ENCODE measurements at places on chromosomes 13 and 19.

GRCh38 chr19:30227661-30228112 lies 144.5 kb upstream of the ZNF536 start:
- DNase-seq: no peak

DNA sequence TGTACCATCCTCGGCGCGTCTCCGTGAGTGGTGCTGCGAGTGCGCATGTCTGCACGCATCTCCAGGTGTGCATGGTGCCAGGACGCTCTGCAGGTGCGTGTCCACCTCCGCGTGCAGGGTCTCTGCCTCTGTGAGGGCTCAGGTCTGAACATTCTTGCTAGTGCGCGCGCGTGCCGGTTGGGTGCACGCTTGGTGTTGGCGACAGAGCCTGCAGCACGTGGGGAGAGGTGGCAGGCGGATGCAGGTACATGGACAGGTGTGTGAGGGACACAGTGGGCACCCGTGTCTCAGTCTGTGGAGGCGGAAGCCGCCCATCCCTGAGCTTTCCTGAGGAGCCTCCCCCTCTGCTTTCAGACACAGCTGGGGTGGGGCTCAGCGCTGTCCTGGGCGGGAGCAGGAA lies 4.9 kb upstream of the OR10H2 start:
- no peak for DNase-seq

DNA sequence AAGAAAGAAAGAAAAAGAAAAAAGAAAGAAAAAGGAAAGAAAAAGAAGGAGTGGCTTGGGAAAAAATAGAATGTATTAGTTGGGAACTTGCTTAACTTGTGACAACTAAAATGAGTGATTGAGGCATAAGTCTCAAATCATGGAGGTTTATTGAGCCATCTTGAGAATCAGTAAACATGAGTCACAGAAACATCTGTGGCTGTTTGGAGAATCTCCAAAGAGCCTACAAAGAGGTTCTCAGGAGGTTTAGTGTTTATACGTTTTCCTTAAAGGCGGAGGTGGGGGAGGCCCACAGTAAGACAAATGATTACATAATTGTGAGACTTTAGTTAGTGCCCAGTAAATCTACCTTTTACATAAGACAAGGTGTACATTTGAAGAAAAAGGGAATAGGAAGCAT lies 38.6 kb downstream of the WDR87 start:
- DNase-seq: no peak

DNA sequence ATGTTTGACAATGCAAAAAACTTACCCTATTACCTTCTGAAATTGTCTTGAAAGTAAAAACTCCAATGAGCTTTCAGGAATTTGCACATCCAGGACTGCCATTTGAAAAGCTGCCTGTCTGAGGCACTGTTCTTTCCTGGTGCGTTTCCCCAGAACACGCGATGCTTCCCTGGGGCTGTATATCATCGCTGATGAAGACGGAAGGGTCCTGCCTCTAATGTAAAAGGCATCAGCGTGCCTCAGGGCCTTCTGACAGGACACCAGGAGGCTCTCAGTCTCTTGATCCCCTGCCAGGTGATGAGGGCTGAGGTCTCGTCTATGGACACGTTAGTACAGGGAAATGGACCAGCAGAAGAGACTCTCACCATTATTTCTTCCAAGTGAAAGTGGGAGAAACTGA lies 296.8 kb downstream of the EFNB2 start:
- no peak for DNase-seq

- DNase-seq: no peak
Observed at GRCh38 chr19:517721-518597, 10.7 kb downstream of the TPGS1 start.

DNA sequence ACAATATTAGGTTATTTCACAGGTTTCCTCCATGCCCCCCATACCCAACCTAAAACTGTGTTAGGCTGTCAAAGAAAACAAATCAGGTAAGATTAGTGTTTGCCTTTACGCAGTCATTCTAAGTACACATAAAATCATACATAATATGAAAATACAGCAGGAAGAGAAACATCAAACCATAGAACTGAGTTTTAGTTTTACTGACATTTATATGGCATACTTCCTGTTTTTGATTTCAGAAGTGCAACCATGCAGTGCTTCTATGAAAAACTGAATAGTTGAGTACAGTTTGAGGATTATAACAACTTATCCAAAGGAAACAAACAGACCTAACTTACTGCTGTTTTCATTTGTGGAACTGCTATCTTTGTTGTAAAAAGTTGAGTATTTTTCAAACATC lies 91.3 kb downstream of the KCNRG start:
- DNase-seq: no peak

GRCh38 chr19:51735759-51736449 lies 12.1 kb upstream of the HAS1 start:
- no peak for DNase-seq

GRCh38 chr13:47216176-47216822 lies 319.4 kb upstream of the HTR2A start:
- DNase-seq: no peak

- DNase-seq: no peak
Observed at GRCh38 chr19:51740356-51740755, 11.3 kb downstream of the FPR1 start.

GRCh38 chr19:43743059-43743458 lies 11.7 kb downstream of the SMG9 start:
- DNase-seq: no peak

- no peak for DNase-seq
Observed at GRCh38 chr19:35776102-35776788, 881 bp downstream of the ARHGAP33 start.

- DNase-seq: no peak
Observed at GRCh38 chr19:57263244-57263741, 17.0 kb upstream of the ZNF460 start.

GRCh38 chr19:18649371-18650020 lies 12.7 kb downstream of the KLHL26 start:
- no peak for DNase-seq

GRCh38 chr19:38741670-38742069 lies 2.6 kb downstream of the CAPN12 start:
- no peak for DNase-seq

DNA sequence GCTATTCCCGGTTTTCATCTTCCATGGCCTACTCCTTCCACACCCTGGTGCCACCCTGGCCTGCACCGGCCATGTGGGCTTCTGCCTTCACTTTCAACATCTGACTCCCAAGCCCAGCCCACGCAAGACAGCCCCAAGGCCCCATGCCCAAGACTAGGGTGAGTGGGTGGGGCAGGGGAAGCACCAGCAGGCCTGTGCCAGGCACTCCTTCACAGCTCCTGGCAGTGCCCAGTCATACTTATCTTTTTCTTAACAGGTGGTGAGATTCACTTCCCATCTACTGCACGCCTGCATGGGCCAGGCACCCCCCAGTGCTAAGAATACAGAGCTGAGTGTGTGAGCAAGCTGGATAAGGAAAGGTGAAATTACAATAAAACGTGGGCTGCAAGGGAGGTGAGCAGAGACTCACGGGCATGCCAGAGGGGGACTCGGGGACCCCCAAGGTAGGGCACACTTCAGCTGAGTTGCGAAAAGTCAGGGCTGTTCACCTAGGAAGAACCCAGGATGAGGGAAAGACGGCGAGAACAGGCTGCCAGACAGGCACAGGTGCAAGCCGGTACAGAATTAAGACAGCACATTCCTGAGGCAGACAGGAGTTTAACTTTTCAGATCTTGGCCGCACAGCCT lies 55.7 kb downstream of the COL4A1 start:
- DNase-seq: no peak

GRCh38 chr13:58187881-58188280 lies 556.3 kb downstream of the PCDH17 start:
- DNase-seq: no peak

- peak; percentile 30 for DNase-seq
Observed at GRCh38 chr19:5369962-5370367, 29.4 kb upstream of the PTPRS start.

DNA sequence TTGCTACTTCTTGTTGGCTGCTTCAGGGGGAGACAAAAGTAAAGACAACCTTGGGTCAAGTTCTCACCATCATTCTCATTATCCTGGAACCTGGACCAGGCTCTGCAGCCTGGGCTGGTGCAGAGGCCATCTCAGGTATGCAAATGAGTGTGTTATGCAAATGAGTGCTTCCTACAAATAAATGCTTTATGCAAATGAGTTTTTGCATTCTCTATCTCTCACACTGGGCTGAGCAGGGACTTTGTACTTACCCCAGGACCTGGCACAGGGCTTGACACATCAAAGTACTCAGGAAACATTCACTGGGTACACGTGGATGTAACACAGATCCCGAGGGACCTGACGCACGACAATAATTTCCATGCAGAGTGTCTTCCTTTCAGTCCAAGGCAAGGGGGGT lies 103.0 kb downstream of the DNAJC15 start:
- no peak for DNase-seq

DNA sequence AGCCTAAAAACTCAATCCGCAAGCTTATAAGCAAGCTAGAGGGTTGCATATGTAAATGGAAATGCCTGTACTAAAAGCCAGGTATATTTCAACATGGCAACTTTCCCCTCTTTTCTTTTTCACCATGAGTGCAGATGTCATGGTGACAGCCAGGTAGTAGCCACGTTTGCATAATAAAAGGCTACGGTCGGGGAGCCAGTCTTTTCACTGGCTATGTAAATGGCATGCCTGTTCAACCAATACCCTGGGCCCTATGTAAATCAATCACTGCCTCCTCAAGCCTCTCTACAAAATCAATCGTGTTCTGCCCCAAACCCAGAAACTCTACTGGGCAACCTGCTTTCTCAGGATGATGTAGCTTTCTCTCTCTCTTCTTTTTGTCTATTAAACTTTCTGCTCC lies 87.4 kb downstream of the ZNF100 start:
- no peak for DNase-seq

DNA sequence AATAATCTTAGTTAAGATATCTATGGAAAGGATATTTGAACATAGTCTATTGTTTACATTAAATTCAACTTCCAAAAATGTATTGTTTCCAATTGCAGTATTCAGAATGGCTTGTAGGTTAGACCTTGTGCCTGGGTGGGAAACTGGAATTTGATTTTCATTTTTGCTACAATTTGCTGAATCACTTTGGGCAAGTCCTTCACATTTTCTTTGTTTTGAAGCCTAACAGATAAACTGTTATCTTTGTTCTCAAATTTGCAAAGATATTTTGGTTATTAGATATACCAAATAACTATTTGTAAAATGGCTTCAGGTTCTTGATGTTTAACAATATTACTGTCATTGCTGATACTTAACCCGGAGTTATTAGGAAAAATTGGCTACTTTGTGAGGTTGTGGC lies 82.6 kb downstream of the WDFY2 start:
- no peak for DNase-seq

- DNase-seq: no peak
Observed at GRCh38 chr13:76516013-76516412, 370.2 kb downstream of the KCTD12 start.

DNA sequence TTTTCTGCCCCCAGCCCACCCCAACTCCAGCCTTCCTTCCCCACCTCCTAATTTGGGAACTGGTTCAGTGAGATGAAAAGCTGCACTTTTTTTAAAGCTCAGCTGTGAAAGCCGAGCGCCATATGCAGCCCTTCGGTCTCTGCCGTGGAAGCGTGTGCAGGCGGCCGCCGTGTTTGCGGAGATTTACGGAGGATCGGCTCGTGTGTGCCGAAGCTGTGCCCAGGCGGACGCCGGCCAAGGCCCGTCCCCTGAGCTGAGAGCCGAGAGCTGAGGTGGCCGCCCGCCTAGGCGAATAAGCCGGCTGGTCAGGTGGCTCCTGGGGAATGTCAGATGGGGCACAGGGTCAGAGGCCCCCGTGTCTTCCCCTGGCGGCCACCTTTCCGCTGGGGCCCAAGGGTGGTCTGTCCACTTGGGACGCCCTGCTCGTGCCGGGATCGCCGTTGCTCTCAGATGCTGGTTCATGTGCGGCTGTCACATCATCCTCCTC lies 78.7 kb downstream of the ZNF536 start:
- no peak for DNase-seq

DNA sequence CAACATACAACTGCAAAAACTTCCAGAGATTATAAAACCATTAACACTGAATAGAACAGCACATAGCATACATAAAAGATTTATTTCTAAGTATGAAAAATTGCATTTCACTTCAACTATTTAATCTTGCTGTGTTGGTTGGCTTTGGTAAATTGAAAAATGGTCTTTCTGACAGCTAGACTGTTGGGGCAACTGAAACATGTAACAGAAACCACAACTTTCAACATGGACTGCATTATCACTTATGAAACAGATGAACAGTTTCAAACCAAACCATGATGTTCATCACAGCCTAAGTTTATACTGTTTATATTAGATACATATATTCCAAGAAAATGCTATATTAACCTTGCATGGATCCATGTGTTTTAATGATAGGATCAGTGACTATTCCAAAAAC lies 324.1 kb upstream of the PCDH9 start:
- DNase-seq: no peak

DNA sequence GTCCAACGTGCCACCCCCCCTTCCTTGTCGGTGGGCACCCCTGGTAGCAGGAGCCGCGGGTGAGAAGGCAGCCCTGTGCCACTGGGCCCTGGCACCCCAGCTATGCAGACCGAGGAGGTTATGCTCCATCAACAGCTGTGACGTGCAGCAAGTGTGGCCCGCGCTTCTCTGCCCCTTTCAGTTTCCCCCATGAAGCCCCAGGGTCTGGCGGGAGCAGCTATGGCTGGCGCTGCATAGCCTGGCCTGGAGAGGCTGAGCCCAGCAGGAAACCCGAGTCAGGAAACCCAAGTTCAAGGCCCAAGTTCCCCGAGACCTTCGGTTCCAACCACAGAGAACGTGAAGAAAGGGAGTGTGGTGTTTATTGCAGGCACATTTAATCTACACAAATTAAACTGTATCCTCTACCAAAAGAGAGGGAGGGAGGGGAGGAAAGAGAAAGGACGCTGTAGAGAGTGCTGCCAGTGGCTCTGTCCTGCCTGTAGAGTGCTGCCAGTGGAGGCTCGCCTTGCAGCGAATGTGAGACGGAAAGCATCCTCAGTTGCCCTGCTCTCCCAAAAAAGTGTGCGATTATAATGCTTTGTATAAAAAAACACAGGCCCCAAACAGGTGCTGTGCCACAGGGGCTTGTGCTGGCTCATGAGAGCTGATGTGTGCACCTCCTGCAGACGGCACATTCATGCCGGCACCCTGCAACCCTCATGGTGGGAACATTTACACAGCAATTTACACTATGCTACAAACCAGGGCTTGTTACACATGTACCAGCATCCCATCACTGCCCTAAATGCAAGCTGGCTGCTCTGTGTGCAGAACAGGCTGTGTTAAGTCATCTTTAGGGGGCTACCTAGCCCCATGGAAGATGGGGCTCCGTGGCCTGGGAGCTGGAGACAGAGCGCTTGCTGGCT lies 16.3 kb downstream of the POP4 start:
- no peak for DNase-seq
